ENCODE measurements at places on chromosomes 16 and 17. TPM values are rescaled to one million over a fixed set of nuclear protein-coding genes. Genes with fewer than 3 reads are reported as not detected.

DNA sequence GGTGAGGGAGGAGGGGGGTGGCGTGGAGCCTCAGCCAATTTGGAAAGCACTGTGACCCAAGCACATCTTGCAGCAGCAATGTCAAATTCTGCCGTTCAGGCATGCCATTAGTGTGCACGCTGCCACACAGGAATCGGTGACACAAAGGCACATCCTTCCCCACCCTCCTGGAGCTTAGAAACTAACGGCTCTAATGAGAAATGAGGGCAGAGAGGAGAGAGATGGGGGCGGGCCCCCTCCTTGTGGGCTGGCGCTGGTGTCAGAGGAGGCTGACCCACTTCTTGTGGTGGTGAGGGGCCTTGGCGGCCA lies 94.8 kb downstream of the RTN4RL1 start:
- no peaks in the 10 kb centered on the region for H3K27me3 ChIP-seq
- peaks cover 7% of the 10 kb centered on the region for H3K4me1 ChIP-seq
- H3K4me3 ChIP-seq, result no peak overlapping the region
- H3K27ac ChIP-seq, result no peak overlapping the region
- H3K36me3 ChIP-seq, result no peaks in the 10 kb centered on the region
- DNase-seq, result no peak

GRCh38 chr16:53827741-53828140 lies 123.8 kb downstream of the FTO start:
- no peaks in the 10 kb centered on the region for H3K27me3 ChIP-seq
- no peak overlapping the region for H3K4me3 ChIP-seq
- no peak for DNase-seq
- H3K36me3 ChIP-seq, result no peaks in the 10 kb centered on the region

- peak within 1 kb of the TSS; percentile 25 for H3K4me3 ChIP-seq
- no peaks in the 10 kb centered on the region for H3K36me3 ChIP-seq
- no peaks in the 10 kb centered on the region for H3K27me3 ChIP-seq
- peak; percentile 89 for DNase-seq
These were observed at the start of gene RPH3AL for GRCh38 chr17:352421-353212. RPH3AL (minus strand) TSS chr17:352807; CDS start chr17:327543, 25,264 bp downstream.

- no peak overlapping the region for H3K4me3 ChIP-seq
- DNase-seq, result no peak
- H3K4me1 ChIP-seq, result peaks cover 32% of the 10 kb centered on the region
- no peaks in the 10 kb centered on the region for H3K27me3 ChIP-seq
These were observed 25.7 kb downstream of the STAT5A start for GRCh38 chr17:42313773-42314566.

DNA sequence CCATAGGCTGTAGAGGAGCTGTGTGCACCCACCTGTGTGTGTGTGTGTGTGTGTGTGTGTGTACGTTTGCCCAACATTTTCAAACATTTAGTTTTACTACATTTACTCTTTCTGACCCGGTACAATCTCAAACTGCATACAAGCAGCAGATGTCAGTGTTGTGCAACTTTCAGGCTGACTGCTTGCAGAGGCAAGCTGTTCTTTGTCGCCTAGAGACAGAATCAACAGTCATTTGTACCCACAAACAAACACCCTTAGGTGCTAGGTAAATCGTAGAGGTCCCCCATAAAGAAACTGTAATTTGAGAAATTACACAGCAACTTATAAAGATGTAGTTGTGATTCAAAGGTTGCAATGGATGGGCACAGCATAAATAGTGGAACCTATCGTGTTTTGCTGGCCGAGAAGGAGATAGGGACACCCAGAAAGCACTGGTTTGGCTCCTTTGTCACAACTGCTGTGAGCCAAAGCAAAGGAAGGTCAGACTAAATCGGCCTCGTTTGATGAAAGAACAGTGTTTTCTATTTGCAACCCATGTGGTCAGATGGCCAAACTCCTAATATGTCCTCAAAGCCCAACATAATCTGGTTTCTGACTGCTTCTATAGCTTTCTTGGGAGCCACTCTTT lies 478.4 kb downstream of the TOX3 start:
- DNase-seq, result no peak
- no peaks in the 10 kb centered on the region for H3K4me1 ChIP-seq
- no peaks in the 10 kb centered on the region for H3K27me3 ChIP-seq
- no peaks in the 10 kb centered on the region for H3K36me3 ChIP-seq

- DNase-seq, result no peak
- peaks cover 7% of the 10 kb centered on the region for H3K36me3 ChIP-seq
- peaks cover 16% of the 10 kb centered on the region for H3K4me1 ChIP-seq
- H3K4me3 ChIP-seq, result peak overlapping the region; percentile 65
- H3K27ac ChIP-seq, result peak overlapping the region; percentile 91
- H3K27me3 ChIP-seq, result peaks cover 73% of the 10 kb centered on the region
These were observed 917 bp upstream of the TBX2 start for GRCh38 chr17:61398721-61399130.

DNA sequence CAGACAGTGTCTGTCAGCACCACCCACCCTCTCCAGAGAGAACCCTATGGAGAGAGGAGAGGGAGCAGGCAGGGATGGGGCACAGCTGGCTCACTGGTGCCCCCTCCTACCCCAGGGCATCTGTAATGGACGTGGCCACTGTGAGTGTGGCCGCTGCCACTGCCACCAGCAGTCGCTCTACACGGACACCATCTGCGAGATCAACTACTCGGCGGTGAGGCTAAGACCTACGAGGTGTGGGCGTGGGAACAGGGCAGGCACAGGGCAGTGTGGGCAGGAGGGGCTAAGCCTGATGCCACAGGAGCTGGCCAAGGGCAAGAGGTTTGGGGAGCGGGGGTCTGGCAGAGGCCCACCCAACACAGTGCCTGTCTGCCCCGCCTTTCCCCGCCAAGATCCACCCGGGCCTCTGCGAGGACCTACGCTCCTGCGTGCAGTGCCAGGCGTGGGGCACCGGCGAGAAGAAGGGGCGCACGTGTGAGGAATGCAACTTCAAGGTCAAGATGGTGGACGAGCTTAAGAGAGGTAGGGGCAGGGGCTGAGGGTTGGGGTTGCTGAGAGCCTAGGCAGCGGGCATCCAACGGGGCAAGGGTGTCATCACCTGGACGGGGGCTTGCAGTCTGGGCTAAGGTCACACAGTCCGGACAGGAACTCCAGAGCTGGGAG lies 15.0 kb downstream of the ITGB4 start:
- no peak for DNase-seq
- no peaks in the 10 kb centered on the region for H3K36me3 ChIP-seq
- no peaks in the 10 kb centered on the region for H3K4me1 ChIP-seq
- H3K27me3 ChIP-seq, result no peaks in the 10 kb centered on the region
- no peak overlapping the region for H3K27ac ChIP-seq

DNA sequence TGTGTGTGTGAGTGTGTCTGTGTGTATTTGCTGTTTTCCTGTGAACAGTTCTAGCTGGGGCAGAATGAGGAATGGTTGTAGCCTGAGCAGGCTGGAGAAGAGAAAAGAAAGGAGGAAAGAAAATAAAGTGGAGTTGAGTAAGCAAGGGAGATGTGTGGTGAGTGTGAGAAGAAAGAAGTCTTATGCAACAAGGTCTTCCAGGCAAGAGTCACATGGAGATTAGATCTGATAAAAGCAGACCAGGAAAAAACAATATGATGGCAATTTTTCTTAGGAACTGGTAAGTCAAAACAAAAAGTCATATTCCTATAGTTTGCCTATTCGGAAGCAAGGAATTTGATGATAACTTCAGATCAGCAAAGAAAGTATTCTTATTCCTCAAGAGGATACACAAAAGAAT lies 125.0 kb downstream of the HS3ST3A1 start:
- H3K36me3 ChIP-seq, result no peaks in the 10 kb centered on the region
- no peaks in the 10 kb centered on the region for H3K4me1 ChIP-seq
- no peaks in the 10 kb centered on the region for H3K27me3 ChIP-seq
- no peak overlapping the region for H3K4me3 ChIP-seq
- H3K27ac ChIP-seq, result no peak overlapping the region

The ABCA9 gene
- 11.1 TPM for total RNA-seq

The NECAB2 gene
- total RNA-seq, result not detected

The EVI2A gene
- total RNA-seq, result 38.2 TPM

Measured in upper lobe of right lung (tissue), 1 donor.